ENCODE measurements at places on chromosomes 7 and 10.

DNA sequence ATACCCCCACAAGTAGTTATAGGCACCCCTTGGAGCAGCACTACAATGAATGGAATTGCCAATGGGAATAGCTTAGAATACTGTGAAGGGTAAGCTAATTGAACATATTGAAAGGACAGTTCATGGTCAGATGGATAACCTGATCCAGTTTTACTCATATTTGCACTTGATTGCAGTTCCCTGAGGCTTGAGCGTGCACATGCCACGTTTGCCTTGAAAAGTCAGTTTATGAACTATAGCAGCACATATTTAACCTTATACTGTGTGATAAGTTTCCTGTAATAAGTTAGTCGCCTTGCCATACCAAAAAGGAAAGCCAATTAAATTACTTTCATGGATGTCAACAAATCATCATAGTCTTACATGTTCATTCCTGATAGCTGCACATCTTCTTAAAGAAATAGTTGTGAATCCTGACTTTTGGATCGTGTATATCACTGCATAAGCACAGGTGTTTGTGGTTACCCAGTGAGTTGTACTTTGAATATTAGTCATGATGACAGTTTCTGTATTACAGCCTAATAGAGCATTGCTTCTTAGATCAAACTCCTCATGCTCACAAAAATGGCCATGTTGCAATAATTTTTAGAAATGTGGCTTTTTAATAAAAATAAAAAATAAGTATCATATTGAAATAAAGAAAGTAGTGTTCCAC, 21.6 kb downstream of the DNTT start:
- no peak for DNase-seq

DNA sequence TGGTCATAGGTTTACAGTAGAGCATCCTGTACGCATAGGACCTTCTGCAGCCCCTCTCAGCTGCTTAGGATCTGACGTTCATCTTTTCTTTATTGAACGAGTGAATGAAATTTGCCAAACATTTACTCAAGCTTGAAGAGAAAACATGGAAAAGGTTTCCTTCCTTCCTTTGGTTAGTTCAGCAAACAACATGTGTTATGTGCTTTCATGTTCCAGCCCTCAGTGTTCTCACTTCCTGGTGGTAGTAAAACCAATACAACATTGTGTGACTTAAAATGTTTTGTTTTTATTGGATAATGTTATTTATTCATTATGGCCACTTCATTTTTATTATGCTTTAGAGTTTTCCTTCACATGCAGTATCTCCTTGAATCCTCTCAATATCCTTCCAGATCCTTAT, 1.4 kb upstream of the CDCA7L start:
- DNase-seq, result no peak

DNA sequence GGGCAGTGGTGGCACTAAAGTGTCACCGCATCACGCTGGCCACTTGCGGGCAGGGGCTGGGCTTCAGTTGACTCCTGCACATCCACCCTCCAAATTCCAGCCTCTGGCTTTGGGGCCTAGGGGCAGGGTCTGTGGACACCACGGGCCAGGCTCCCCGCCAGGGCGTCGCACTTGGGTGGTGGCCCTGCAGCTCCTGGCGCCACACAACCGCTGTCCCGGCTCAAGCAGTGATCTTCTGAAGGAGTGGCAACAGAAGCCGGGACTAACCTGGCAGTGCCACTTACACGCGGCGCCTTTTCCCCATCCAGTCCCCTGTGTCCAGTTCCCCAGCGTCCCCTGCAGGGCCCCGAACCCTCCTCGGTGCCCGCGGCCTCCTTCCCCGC, 134.3 kb upstream of the ZNF92 start:
- DNase-seq, result no peak

- DNase-seq, result no peak
Measured at GRCh38 chr7:84714765-84715164, 472.1 kb downstream of the SEMA3D start.

- no peak for DNase-seq
Measured at GRCh38 chr10:13706604-13707003, 119.8 kb downstream of the PRPF18 start.

Data from stimulated activated CD8-positive, alpha-beta memory T cell treated with anti-CD3 and anti-CD28 coated beads, Interleukin-7, amount 100 ng/mL, for 4 hours (primary cell).